ENCODE measurements at places on chromosomes 12 and 14. TPM values are rescaled to one million over a fixed set of nuclear protein-coding genes. Genes with fewer than 3 reads are reported as not detected.

The DHH gene
- total RNA-seq, result 0.04 TPM

GRCh38 chr12:26028953-26029735, 70.7 kb downstream of the RASSF8 start:
- DNase-seq, result no peak

- DNase-seq, result peak; percentile 21
These were observed 53.1 kb downstream of the SIX6 start for GRCh38 chr14:60561845-60562746.

- DNase-seq, result no peak
These were observed 40.0 kb upstream of the PCNX4 start for GRCh38 chr14:60051721-60052221.

DNA sequence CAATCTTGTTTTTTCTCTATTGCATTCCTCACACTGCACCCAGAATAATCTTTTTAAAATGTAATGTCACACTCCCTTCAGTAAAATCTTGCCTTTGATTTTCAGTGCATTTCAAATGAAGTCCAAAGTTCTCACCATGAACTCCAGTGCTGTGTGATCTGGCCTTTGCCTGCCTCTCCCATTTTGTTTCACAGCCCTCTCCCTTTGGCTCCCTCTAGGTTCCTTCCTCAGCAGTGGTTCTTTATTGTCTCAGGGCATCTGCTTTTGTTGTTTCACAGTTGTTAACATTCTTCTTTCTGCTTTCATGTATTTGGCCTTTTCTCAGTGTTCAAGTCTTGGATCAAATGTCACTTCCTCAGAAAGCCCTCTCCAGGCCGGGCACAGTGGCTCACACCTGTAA, 84.5 kb upstream of the AMN1 start:
- DNase-seq, result no peak

GRCh38 chr12:697481-697880, 34.2 kb upstream of the NINJ2 start:
- no peak for DNase-seq

- DNase-seq, result no peak
These were observed 95.8 kb upstream of the NCOR2 start for GRCh38 chr12:124663206-124663605.
